NCI-H526 (cell line): ENCODE measurements at places on chromosomes 3 and 15.

DNA sequence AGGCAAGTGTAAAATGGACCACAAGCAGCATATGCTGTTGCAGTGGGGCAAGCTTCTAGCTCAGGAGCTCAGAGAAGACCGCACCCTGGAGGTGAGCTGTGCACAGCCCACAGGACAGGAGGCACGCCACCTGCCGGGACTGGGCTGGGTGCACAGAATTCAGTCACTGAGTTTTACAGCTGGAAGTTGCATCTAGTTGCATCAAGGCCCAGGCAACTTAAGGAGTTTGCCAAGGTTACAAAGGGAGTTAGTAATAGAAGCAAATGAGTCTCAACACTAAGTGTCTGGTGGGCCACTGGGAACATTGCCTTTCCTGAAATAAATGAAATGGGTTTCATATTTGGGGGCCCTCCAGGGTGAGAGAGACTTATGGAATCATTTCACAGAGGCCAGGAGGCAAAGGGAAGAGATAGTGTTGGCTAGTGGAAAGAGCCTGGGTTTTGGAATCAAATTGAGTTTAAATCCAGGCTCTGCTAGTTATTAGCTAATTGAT is 36.0 kb upstream of the TIMP4 start:
- DNase-seq: peak; percentile 32

- no peak for DNase-seq
These were observed 221.9 kb upstream of the GBE1 start for GRCh38 chr3:81983382-81983781.

DNA sequence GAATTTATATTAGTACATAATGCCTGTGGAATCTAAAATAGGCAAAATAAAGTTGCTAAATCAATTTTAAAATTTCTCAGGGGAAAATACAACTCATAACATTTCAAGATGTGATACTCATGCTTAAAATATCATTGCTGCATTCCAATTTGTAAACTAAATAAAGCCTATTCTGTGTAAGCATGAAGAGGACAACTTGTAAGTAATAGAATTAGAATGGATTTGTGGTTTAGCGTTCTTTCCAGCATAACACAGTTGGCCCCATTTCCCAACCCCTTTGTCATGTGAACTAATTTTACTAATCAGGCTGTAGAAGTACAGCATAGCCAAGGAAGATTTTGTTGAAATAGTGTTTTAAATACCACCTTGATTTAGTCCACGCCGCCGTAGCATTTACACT is 437.2 kb downstream of the SI start:
- no peak for DNase-seq

GRCh38 chr15:57541805-57542504 is 49.7 kb upstream of the MYZAP start:
- peak; percentile 81 for DNase-seq

GRCh38 chr15:50888054-50888453 is 20.4 kb upstream of the AP4E1 start:
- no peak for DNase-seq

DNA sequence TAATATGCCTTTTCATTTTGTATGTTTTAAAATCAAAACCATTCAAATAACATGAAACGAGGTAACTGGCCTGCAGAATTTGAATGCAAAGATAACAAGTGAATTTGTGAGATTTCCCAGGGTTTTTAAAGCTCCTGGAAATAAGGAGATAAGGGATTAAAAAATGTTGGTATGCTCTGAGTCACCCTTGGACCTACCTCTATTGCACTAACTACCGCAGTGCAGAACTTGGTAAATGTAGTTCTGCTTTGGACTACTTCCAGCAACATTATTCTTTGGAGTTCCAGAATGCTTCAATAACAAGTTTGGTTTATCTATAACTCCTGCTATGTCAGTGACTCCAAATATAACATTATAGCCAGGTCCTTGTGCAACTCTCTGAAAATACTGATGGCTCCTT is 201.7 kb downstream of the GAP43 start:
- DNase-seq: no peak

GRCh38 chr3:136676009-136676408 is 76.2 kb downstream of the STAG1 start:
- DNase-seq: no peak

- no peak for DNase-seq
These were observed 4.1 kb upstream of the GPD1L start for GRCh38 chr3:32102289-32102688.

- DNase-seq: no peak
These were observed 31.4 kb downstream of the FLNB start for GRCh38 chr3:58039601-58040000.

GRCh38 chr15:41096178-41096577 is 19.9 kb downstream of the INO80 start:
- DNase-seq: no peak

DNA sequence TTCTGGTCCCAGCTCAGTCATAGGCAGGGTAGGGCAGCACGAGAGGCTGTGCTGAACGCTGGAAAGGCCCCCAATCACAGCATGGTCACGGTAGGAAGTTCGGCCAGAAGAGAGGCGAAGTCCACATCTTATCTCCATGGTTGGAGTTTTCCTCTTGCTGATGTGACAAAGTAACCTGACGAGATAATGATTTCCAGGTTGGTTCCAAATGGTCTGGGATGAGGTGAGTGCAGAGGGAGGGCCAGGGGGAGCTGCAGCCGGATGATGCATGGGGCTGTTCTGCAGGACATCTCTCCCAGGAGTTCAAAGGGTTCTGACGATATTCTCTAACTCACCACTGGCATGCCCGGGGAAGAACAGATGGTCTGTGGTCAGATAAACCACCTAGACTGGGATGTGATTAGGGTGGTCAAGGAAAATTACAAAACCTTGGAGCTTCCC is 83.2 kb upstream of the WNT5A start:
- DNase-seq: no peak

- DNase-seq: peak; percentile 85
These were observed 12.4 kb upstream of the CACNA2D2 start for GRCh38 chr3:50515565-50516439.

DNA sequence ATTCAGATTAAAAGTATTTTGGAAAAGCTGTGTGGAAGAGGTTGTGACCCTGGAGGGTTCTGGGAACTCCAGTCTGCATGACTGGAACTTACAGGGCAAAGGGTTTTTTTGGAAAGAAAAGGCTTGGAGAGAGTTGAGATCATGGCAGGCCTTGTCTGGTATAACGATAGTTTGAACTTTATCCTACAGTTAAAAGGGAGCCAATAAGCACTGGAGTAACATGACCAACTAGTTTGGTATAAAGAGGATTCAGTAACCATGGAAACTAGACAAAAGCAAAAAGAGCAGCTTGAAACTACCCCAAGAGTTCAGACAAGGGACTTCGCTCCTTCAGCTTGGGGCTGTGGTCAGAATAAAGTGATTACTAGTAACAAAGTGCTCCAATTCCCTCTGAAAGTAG is 151.2 kb upstream of the TMCO5A start:
- DNase-seq: no peak

DNA sequence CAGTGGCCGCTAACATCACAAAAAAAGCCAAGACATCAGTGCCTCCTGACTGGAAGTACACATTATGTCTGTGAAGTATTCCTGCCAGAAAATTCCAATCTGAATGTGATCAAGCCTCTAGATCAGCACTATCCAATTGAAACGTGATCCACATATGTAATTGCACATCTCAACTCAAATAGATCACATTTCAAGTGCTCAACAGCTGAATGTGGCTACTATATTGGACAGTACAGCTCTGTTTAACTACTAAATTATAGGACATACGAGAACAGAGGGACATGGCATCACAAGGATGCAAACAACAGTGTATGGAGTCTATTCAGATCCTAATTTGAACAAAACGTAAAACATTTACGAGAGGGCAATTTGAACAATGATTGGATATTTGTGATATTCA is 542 bp upstream of the UBAP1L start:
- no peak for DNase-seq

DNA sequence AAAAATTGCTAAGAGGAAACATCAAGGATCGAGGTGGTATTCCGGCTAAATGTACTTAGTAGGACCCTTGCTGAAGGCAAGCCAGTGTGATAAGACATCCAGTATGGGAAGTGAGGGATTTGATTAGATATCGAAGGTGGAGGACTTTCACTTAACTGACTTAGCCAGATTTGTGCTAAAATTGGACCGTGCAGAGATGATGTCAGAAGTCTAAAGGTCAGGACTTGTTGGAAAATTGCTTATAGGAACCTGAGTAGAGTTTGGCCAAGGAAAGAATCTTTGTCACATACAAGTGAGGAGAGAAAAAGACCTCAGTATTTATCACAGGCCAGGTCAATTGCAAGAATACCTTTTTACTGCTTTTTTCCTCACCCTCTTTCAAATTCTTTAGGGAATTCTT is 30.9 kb upstream of the PYDC2 start:
- DNase-seq: no peak

GRCh38 chr15:93700051-93700450 is 531.3 kb upstream of the MCTP2 start:
- DNase-seq: no peak

DNA sequence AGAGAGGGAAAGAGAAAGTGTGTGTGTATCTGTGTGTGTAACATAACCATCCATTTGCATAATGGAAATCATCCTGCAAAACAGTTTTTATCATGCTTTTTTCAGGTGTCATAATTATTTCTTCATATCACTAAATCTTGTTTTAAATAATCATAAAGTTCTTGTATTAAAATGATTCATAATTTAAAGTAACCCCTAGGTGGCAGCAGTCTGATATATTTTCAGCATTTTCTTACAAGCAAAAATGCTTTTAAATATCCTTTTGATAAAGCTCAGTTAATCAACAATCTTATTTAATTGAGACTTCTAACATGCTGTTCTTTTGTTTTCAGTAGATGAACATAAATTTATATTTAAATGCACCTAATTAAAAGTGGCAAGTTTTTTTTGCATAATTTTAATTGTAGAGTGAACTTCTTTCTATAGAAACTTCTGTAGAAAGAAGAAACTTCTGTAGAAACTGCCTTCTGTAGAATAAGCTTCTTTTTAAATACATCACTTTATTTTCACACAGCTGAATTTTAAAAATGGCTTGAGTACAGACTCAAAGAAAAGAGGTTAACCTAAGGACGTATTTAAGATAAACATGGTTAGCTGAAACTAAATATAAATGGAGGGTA is 72.5 kb downstream of the OPA1 start:
- peak; percentile 38 for DNase-seq

- DNase-seq: no peak
These were observed 14.1 kb downstream of the FYCO1 start for GRCh38 chr3:45981346-45982074.

GRCh38 chr15:39851500-39852092 is 68.5 kb downstream of the GPR176 start:
- DNase-seq: no peak

DNA sequence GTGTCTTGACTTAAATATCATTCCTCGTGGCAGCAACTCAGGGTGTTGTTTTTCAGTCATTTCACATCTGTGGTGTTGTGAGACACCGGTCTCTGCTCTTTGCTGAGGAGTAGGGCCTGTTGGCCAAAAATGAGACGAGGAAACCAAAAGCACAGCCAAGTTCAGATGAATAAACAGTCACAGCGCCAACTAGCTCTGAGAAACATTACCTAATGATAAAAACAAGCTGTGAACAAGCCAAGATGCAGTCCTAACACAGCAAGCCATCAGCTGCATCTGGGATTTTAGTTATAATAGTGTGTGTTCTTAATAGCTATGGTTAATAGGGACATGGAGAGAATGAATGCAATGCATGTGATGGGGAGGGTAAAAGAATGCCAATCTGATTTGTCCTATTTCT is 843.4 kb upstream of the DPPA4 start:
- no peak for DNase-seq

- no peak for DNase-seq
These were observed 135.4 kb downstream of the PDE8A start for GRCh38 chr15:85116925-85117646.

DNA sequence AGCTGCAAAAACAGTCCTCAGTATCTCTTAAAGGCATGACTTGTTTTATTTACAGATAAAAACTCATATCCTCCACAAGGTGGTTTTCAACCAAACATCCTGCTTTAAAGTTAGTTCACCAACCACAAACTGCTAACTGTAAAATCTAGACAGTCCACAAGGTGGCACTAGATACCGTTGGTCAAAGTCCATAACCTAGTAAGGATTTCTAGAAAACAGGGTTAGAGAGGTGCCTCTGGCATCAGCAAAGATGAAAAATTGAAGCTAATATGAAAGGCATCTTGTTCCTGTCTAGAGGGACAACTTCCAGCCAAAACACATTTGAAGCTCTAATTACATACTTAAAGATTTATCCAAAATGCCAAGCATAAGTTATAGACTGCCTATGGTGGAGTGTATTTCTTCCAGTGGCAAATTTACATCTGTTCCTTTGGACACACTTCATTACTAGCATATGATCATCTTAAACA is 56.0 kb downstream of the ZMAT3 start:
- peak; percentile 19 for DNase-seq

- no peak for DNase-seq
These were observed 2.0 kb upstream of the TRAT1 start for GRCh38 chr3:108820586-108820985.

GRCh38 chr3:159252274-159252673 is 450.4 kb downstream of the MFSD1 start:
- no peak for DNase-seq

- peak; percentile 85 for DNase-seq
These were observed 436.1 kb downstream of the CHL1 start for GRCh38 chr3:632571-633170.

GRCh38 chr3:129507181-129507831 is 21.1 kb upstream of the RHO start:
- DNase-seq: no peak

GRCh38 chr15:74610302-74610951 is 5.2 kb upstream of the CLK3 start:
- no peak for DNase-seq

DNA sequence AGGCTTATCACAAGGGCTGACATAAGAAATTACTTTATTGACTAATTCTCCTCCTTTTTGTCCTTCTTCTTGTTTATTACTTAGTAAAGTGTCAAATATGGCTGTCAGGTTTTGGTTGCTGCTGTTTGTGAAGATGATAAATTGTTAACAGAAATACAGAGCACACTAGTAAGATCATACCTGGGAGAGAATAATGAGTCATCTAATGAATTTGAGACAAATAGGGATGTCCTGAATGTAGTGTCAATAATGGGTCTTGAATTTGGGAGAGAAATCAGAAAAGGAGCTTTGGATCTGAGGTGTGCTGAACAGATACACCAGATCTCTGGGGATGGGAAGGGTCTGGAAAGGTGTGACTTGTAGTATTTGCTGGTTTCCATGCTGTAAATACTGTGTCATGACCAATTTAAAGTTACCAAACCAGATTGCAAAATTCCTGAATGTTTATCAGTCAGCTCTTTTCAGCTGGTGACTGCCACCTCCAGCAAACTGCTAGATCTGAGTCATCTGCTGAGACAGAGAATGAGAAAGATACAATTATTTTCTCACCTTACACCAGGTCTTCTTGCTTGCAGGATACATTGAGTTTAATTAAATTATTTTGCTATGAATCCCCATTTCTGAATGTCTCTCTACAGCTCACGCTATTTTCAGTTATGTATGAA is 76.7 kb upstream of the SATB1 start:
- DNase-seq: no peak
